ENCODE measurements at places on chromosomes 6 and 20.
A peak's percentile ranks its signal among the peaks of the same experiment; 100 is the strongest.

- DNase-seq = peak; percentile 52
These were observed 116.5 kb downstream of the SMLR1 start for GRCh38 chr6:130943738-130944137.

GRCh38 chr20:1876217-1876921 lies 18.8 kb upstream of the SIRPA start:
- no peak for DNase-seq

DNA sequence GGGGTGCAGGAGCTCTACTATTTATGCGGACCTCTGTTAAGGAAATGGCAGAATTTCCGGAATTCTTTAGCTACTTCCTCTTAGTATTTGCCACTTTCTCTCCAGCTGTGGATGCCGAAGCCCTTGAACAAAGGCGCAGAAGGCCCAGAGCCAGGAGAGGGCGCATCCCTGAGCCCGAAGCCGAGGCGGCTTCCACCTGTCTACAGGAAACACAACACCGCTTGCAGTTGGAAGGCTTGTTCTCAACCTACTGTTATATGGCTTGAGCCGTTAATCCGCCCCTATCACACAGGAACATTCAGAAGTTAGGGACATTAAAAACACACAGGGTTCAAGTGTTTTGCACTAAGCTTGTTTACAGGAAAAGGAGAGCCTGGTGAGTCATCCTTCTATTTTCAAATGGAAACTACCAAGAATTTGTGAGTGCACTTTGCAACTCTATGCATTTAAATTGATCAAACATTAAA lies 417.1 kb downstream of the BCKDHB start:
- no peak for DNase-seq

DNA sequence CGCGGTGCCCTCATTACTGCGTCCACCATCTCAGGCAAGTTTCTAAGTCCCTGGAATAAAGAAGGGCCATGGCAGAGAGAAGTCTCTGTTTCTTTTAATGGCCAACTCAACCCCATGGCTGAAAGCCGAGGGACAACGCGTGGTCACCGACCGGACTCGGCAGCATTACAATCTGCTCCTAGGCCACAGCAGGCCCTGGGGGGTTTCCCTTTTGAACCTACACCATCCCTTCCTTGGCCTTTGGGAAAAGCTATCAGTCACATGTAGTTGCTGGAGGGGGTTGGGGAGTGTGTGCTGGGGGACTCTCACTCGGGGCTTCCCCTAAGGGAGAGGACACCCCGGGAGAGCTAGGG lies 11.1 kb upstream of the FAM83C start:
- no peak for DNase-seq

DNA sequence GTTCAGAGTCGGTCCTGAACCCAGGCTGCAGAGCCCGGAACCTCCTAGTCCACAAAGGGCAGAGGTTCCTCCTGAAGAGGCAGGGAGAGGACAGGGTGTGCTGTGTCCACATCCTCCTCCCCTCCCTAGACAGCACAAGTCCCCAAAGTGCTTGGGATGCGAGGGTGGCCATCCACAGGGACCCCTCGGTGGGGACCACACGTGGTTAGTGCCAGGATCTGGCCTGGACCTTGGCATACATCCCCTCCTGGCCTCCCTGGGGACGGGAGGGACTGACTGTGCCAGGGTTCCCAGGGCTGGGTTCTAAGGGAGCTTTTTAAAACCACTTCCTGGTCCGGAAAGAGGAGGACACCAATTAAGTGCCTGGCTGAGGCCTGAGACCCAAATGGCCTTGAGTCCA lies 63.2 kb downstream of the CTCFL start:
- no peak for DNase-seq

All from HAP-1 (cell line).